Right ventricle myocardium inferior (tissue), 1 donor: ENCODE measurements at places on chromosomes 4 and X. TPM values are rescaled to one million over a fixed set of nuclear protein-coding genes. Genes with fewer than 3 reads are reported as not detected.

DNA sequence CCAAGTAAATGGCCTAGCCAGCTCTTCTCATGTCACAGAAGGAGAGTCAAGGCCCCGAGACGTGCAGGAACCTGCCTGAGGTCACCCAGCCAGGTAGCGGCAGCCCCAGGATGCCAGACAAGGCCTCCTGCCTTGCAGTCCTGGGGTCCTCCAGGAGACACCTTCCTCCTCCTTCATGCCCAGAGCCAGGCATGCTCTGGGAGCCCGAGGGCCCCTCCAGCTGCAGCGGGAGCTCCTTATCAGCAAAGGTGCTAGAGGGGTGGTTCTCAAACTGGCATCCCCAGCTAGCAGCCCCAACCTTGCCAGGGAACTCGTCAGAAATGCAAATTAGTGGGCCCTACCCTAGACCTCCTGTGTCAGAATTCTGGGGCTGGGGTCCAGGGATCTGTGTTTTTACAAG, 56.2 kb upstream of the AFAP1 start:
- DNase-seq = no peak

GRCh38 chrX:40871385-40872082, 136.2 kb upstream of the MED14 start:
- no peak for DNase-seq

F8A3 gene
- total RNA-seq = not detected

DNA sequence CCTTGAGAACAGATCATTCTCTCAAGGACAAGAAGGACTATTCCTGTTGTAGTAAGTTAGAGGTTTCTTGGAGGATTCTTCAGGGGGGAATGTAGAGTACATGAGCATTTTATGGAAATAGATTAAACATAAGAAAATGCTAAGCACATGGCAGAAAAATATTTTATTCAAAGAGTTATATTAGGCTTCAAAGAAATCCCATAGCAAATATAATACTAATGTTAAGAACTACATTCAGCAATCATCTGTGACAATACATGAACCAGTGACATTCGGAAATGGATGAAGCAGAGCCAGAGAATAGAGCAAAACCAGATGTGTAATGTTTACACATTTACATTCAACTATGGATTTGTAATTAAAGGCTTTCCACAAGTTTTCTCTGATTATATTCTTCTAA, 288.6 kb downstream of the NAF1 start:
- DNase-seq = no peak

F8A2 gene
- not detected for total RNA-seq
